ENCODE measurements at places on chromosomes 1 and 21.

DNA sequence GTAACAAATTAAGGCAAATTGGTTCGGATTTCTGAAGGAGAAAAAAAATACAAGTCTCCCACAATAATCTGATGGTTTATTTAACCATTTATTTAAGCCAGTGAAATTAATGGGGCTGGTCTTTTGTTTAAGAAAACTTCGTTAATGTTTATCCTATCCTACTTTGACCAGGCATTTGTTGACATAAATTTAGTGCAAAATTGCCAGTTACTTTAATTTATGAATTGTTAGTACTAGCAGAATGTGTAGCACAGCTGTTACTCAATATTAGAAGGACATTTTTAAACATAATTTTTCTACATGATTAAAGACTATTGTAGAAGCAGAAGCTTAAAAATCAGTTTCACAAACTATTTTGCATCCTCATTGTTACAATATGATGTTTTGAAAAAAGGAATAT is 687.6 kb upstream of the PTBP2 start:
- DNase-seq = no peak

GRCh38 chr1:212700892-212701819 is 1.5 kb upstream of the BATF3 start:
- DNase-seq = peak; percentile 58

DNA sequence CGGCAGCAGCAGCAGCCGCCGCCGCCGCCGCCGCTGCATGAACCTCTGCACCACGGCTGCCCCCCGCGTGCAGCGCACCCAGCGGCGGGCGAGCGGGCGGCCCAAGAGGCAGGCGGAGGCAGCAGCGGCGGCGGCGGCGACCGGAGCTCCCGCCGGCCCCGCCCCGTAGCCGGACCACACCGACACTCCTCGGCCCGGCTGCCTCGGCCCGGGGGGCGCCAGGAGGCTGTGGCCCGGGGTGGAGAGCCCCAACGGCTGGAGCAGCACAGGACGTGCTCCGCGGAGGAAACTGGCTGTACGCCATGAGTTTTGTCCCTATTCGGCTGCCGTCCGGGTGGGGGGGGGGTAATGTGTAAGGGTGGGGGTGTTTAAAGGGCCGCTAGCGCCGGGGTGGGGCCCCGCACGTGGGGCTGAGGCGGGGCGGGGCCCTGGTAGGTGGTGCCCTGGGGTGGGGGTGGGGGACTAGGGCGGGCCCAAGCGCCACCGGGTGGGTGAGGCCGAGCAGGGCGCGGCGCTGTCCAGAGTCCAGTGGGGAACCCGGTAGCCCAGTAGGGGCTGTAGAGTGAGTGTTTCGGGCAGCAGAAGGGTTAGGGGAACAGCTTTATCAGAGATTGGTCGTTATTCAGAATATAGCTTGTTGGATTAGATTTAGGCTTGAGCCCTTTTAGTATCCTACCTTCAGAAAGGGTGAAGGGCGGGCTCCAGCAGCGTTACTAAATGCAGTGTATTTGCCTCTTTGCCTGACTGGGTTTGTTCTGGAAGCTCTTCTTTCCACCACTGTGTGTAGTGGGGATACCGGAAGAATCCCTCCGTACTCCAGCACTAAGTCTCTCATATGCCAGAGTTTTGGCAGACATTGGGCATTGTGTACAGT is at the start of gene FAM78B:
TSS of gene FAM78B (minus strand) at position 304 of the 874 bp plus-strand sequence. CDS start 753 bp downstream, outside the sequence.
- DNase-seq = peak; percentile 68

DNA sequence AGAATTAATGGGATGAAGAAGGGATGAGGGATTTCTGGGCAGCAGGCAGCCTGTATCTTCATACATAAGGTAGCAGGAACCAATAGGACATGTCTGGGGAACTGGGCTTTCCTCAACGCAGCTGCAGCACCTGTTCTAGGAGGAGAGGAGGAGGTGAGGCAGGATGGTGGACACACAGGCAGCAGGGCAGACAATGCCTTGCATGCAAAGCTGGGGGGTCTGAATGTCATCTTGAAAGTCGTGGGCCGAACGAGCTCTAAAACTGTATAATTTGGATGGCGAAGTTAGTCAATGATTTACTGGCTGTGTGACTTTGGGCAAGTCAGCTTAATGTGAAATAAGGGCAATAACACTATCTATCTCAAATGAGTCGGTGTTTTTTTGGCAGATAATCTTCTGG is 124.4 kb downstream of the BEND5 start:
- no peak for DNase-seq

GRCh38 chr1:8423692-8424538 is 106.0 kb downstream of the SLC45A1 start:
- peak; percentile 62 for DNase-seq

DNA sequence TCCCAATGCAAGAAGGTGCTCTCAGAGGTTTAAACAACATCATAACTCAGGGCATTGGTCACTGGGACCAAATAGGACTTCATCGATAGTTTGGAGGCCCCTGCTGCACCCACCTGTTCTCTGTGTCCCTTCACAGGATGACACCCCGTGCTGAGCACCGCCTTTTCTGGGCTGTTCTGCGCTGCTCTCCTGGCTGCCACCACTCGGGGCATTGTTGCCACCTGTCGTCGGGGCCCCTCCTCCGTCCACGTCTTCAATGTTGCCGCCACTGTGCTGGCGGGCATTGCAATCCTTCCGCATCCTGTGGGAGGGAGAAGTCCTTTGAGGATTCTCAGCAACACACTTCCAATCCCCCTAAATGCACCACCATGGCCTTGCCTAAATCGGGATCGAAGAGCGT is 47.7 kb downstream of the NTPCR start:
- DNase-seq = no peak

- no peak for DNase-seq
Measured at GRCh38 chr21:15045017-15045416, 19.8 kb downstream of the NRIP1 start.

DNA sequence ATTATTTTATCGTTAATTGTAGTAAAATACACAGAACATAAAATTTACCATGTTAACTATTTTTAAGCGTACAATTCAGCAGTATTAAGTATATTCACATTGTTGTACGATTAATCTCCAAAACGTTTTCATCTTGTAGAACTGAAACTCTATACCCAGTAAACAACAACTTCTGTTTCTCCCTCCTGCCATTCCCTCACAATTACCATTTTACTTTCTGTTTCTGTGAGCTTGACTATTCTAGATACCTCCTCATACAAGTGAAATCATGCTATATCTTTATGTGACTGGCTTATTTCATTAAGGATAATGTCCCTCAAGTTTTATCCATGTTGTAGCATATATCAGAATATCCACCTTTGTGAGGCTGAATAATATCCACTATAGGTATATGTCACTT is 156.8 kb downstream of the ST6GALNAC3 start:
- DNase-seq = no peak

GRCh38 chr1:106534612-106535011 is 521.9 kb upstream of the PRMT6 start:
- no peak for DNase-seq

GRCh38 chr1:65946376-65946775 is 153.7 kb downstream of the PDE4B start:
- DNase-seq = no peak

DNA sequence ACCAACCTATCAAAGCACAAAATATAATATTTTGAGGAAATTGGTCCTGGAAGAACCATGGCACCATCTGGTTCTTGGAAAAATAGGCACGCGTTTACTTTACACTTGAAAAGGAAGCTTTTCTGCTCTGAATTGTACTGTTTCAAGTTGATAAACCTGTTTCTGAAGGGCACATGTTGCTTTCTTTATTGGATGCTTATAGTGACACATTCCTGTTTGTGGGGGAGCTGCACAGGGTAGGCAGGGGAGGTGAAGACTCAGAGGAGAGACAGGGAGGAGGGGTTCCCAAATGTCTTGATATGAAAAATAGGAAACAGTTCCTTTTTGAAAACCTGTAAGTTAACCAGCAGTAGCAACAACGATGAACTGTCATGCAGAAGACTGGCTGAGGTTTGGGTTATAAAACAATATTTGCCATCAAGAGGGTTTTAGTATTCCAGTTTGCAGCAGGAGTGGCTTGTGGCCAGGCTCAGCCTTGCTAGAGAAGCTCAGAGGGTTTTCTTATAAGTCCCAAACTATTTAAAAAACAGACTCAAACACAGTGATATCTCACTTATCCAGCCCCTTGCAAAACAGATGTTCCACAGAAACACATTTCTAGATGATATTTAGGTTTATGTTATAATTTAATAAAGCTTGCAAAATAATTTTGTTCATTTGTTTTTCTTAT is 127.0 kb upstream of the MROH9 start:
- no peak for DNase-seq

DNA sequence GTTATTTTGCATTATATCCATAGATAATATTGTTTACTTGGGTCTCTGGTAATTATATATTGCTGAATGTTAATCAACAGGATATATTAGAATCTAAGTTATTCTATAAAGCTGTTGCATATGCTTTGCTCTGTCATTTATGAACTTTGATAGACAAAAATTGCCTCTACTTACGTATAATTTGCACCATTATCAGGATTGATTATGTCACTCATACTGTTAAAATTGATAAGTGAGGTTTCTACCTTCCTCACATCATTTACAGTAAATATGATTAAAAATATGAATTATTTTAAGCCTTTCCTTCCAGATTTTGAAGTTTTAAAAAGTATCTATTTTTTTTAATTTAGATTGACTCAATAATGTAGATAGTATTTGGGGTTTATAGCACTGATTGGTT is 1540.4 kb upstream of the PRMT6 start:
- no peak for DNase-seq

DNA sequence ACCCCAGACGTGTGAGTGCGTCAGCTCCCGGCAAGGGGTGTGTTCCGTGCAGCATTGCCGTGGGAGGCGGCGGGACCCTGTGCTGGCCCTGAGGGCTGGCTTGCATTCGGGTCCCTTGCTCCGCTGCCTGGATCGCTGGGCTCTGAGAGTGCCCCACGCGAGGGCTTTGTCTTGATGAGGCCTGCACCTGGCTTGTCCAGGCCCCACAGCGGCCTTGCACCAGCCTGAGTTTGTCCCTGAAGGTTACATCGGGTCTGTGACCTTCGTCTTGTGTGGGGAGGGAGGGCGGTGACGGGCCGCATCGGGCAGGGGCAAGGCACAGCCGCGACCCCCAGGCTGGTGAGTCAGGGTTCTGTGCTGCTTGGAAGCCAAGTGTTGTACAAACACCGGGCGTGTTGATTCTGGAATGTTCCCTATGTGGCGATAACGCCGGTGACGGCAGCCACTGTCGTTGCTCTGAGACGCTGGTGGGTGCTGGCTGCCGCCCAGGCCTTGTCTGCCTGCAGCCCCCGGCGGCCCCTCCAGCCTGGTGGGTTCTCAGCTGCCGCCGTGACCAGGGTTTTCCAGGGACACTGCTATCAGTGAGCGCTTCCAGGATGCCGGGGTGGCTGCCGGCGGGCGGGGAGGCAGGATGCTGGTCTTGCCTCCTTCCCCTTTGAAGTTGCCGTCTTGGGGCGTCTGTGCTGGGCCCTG is 42.9 kb downstream of the SLX9 start:
- DNase-seq = no peak

DNA sequence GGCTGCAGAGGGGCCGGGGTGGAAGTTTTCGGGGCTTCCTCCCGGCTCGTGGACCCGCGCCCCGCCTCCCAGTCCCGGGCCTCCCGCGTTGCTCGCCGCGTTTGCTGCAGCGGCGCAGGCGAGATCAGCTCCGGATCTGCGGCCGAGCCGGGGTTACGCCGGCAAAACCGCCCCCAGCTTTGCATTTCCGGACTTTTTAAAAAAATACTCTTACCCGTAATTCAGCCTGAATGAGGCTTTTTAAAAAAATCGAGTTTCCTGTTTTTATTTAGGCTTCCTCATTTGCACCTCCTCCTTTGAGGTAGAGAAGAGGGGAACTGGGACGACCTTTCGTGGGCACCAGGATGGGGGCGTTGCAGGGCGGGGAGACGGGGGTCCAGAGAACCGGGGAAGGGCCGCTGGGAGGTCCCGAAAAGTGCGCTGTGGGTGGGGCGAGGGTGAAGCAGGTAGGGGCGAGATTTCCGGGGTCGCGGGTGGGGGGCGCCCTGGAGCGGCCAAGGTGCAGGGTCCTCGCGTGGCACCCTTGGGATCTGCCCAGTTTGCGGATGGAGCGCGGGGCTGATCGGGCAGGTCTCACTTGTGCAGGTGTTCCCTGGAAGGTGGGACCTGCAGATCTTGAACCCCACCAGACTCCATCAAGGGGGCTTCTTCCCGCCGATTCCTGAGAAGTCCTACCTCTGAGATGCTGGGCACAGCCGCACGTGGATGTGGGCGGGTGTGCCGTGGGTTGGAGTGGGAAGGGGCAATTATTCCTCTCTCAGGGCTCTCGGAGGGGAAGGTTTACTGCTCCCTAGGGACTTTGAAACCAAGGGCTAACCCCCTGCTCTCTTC is 1.1 kb downstream of the PIK3CD start:
- DNase-seq = no peak

- DNase-seq = peak; percentile 73
Measured at GRCh38 chr1:19650416-19651140, 6.5 kb downstream of the NBL1 start.

DNA sequence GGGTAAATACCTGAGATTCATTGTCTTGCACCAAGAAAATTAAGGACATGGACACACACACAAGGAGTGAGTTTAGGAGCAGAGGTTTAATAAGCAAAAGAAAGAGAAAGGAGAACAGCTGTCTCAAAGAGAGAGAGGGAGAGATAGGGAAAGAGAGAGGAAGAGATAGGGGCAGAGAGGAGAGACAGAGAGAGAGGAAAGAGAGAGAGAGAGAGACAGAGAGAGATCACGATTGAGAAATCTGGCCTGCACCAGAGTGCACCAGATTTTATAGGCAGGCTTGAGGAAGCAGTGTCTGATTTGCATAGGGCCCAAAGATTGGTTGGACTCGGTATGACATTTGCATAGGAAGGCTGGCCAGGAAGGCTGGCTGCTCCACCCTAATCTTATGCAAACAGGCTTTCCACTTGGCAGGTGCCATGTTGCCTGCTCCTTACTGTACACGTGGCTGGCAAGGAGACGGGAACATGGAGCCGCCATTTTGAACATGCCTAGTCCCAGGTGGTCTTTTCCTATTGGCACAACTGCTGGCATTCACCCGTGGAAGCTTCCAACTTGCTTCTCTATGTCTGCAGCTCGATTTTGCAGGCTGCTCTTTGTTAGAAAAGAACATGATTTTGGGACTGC is 419.9 kb downstream of the ZP4 start:
- no peak for DNase-seq

- no peak for DNase-seq
Measured at GRCh38 chr1:182698971-182699370, 14.6 kb upstream of the RGS8 start.

GRCh38 chr1:167661527-167662426 is 31.7 kb downstream of the RCSD1 start:
- no peak for DNase-seq

- no peak for DNase-seq
Measured at GRCh38 chr1:70812442-70813109, 235.0 kb downstream of the PTGER3 start.

- DNase-seq = no peak
Measured at GRCh38 chr1:162996261-162996660, 72.9 kb upstream of the RGS4 start.

- DNase-seq = no peak
Measured at GRCh38 chr21:31498985-31499384, 154.9 kb upstream of the TIAM1 start.

GRCh38 chr1:12015001-12015491 is 4.3 kb upstream of the MIIP start:
- DNase-seq = no peak

- no peak for DNase-seq
Measured at GRCh38 chr1:64171797-64172281, 31.6 kb upstream of the UBE2U start.

GRCh38 chr1:19130468-19130867 is 79.6 kb downstream of the UBR4 start:
- DNase-seq = no peak

Measured in uterus (tissue), 4 donors.